Non-pigmented ciliary epithelial cell (primary cell): ENCODE measurements at places on chromosomes 1 and 21.

GRCh38 chr1:187921426-187921825 lies 1092.7 kb downstream of the PLA2G4A start:
- DNase-seq = no peak

DNA sequence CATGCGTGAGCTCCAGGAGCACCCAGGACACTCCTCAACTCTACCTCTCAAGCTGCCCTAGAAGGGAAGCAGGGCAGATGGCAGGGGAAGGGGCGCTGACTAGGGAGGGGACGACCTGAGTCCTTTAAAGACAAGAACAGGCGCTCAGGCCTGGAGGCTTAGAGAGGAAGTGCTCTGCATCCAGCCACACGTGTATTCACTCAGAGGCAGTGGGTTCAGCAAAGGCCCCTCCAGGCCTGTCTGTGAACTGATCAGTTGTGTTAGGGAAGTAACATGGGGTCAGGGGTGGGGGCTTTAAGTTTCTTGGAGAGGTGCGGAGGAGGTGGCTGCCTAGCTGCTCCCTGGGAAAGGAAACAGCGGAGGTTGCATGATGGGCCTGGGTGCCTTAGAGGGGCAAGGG lies 37.1 kb upstream of the ARF1 start:
- no peak for DNase-seq

GRCh38 chr1:178958491-178958890 lies 67.2 kb upstream of the FAM20B start:
- no peak for DNase-seq

GRCh38 chr1:218250492-218250891 lies 34.6 kb upstream of the RRP15 start:
- DNase-seq = no peak

- DNase-seq = no peak
Measured at GRCh38 chr1:92792340-92792782, 7.5 kb upstream of the EVI5 start.

- no peak for DNase-seq
Measured at GRCh38 chr1:180168786-180169639, 14.3 kb downstream of the QSOX1 start.

DNA sequence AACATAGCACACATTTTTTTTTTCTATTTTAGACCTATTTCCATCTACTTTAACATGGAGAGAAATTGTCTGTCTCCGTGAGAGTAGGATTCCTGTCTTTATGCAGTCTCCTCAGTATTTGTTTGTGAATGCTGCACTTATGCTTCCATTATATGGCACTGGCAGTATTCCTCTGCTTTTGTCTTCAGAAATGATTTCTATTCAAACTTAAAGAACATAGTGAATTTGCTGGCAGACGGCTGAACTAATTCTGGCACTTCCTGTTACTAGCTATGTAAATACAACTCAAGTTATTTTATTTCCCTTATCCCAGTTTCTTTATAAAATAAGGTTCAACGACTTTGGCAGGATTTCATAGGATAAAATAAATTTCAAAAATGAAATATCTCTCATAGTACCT lies 45.3 kb downstream of the KCTD3 start:
- no peak for DNase-seq

DNA sequence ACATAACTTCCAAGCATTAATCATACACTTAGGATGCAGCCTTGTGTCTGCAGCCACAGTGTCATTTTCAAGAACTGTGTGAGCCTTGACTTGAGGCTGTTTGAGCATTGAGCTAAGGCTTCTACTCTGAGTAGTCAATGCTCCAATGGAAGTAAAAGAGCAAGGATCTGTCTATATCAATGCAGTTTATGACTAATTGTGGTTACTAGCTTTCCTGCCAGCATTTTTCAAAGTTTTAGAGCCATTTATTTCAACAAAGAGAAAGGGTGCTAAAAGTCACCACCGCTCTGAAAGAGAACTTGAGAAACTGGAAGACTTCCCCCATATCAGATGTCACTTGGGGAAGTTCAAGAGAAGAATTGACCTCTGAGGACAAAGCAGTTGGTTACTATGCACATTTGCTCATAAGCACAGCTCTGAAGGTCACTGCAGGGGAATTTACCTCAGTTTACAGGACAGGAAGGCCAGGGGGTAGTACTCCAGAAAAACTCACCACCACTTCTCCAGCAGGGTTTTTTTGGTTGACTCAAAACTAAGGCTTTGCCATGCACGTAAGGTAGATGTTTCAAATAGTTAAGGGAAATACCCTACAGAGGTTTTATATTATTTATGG lies 24.5 kb upstream of the RGS1 start:
- peak; percentile 83 for DNase-seq

DNA sequence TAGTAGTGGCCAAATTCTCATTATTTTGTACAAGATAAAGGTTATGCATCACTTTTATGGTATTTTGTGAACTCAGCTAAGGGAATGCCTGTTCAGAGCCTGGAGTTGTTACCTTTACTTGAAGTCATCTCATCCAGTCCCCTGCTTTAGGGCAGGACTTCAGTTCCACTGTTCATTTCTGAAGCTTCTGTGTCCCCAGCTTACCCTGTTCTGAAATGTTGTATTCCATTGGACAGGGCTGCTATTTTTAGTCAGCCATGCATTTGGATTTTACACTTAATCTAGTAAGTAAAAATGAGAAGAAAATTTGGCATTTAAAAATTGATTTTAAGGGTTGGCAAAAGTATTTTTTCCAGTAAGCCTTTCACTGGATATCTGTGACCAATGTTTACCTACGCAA lies 11.6 kb upstream of the C4BPB start:
- DNase-seq = no peak
